ENCODE measurements at places on chromosomes 3 and 15. TPM values are rescaled to one million over a fixed set of nuclear protein-coding genes. Genes with fewer than 3 reads are reported as not detected.

- H3K27ac ChIP-seq, result no peak overlapping the region
- no peak overlapping the region for H3K4me3 ChIP-seq
- no peaks in the 10 kb centered on the region for H3K27me3 ChIP-seq
- no peaks in the 10 kb centered on the region for H3K4me1 ChIP-seq
- no peaks in the 10 kb centered on the region for H3K36me3 ChIP-seq
Observed at GRCh38 chr3:33831053-33831452, 32.6 kb downstream of the PDCD6IP start.

The SLC9C1 gene
- total RNA-seq, result not detected

DNA sequence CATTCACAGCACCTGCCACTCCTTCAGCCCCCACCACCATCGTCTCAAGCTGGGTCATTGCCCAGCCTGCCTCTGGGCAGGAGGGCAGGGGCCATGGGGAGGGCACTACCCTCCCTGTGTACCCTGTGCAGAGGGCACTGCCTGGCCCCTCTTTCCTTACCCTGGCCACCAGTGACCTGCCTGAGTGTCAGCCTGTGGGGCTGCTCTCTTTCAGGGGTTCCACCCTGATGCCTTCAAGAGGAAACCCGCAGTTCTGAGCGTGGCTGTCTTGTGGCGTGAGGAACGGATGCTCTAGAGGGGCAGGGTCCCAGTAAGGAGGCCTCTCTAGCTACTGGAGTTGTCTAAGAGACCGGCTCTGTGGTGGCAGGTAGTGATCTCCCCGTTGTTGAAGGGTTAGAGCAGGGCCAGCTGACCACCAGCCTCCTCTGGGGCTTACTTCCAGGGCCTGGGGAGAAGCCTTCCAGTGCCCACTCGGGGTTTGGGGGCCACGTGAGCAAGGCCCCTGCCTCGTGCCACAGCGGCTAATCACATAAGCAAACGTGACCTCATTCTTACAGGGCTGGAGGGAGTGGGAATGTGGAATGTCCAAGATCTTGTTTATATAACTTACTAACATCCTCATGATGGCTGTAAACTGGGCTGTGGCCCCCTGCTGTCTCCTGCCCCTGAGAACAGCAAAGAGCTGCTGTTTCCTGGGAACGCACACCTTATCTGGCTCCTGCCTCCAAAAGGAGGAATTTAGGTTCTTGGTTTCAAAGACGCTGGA, 31.4 kb upstream of the SEC13 start:
- no peak for DNase-seq
- no peaks in the 10 kb centered on the region for H3K4me1 ChIP-seq
- H3K36me3 ChIP-seq, result no peaks in the 10 kb centered on the region

DNA sequence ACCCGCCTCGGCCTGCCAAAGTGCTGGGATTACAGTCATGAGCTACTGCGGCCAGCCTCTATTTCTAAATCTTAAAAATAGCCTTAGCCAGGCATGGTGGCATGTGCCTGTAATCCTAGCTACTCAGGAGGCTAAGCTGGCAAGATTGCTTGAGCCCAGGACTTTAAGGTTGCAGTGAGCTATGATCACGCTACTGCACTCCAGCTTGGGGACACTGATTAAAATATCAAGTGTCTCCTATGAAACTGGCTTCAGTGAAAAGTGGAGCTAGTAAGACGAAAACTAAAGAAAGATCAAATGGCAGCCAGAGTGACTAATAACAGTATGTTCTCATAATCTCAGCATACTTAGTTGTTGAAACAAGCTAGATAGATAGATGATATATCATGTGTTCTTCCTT, 112.5 kb downstream of the STT3B start:
- H3K36me3 ChIP-seq, result no peaks in the 10 kb centered on the region
- no peak overlapping the region for H3K27ac ChIP-seq
- H3K4me3 ChIP-seq, result no peak overlapping the region
- H3K4me1 ChIP-seq, result no peaks in the 10 kb centered on the region

- no peaks in the 10 kb centered on the region for H3K27me3 ChIP-seq
- H3K36me3 ChIP-seq, result no peaks in the 10 kb centered on the region
- DNase-seq, result no peak
- H3K4me1 ChIP-seq, result no peaks in the 10 kb centered on the region
Observed at GRCh38 chr3:54283470-54283869, 161.1 kb downstream of the CACNA2D3 start.

DNA sequence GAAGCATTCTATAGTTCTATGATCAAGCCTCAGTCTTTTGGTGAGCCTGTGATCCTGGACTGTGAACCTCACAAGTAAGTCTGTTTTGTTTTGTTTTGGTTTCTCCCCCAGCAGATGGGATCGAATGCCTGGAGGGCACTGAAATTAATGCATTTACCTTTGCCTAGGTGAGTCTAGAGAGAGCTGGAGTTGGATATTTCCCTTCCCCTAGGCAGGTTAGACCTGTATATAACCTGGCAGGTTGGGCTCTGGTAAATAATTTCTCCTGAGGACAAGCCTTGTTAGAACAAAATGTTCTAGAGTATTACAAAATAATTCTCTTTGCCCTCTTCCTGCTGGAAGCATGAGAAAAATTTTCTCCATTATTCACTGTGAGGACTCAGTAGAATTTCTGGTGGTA, 211.9 kb downstream of the TPRG1 start:
- H3K4me3 ChIP-seq, result no peak overlapping the region
- DNase-seq, result no peak
- H3K4me1 ChIP-seq, result no peaks in the 10 kb centered on the region
- no peaks in the 10 kb centered on the region for H3K27me3 ChIP-seq
- no peak overlapping the region for H3K27ac ChIP-seq

GRCh38 chr3:146972726-146973125, 367.6 kb upstream of the PLSCR5 start:
- H3K4me1 ChIP-seq, result no peaks in the 10 kb centered on the region
- H3K4me3 ChIP-seq, result no peak overlapping the region
- no peaks in the 10 kb centered on the region for H3K27me3 ChIP-seq
- H3K36me3 ChIP-seq, result no peaks in the 10 kb centered on the region
- H3K27ac ChIP-seq, result no peak overlapping the region

DNA sequence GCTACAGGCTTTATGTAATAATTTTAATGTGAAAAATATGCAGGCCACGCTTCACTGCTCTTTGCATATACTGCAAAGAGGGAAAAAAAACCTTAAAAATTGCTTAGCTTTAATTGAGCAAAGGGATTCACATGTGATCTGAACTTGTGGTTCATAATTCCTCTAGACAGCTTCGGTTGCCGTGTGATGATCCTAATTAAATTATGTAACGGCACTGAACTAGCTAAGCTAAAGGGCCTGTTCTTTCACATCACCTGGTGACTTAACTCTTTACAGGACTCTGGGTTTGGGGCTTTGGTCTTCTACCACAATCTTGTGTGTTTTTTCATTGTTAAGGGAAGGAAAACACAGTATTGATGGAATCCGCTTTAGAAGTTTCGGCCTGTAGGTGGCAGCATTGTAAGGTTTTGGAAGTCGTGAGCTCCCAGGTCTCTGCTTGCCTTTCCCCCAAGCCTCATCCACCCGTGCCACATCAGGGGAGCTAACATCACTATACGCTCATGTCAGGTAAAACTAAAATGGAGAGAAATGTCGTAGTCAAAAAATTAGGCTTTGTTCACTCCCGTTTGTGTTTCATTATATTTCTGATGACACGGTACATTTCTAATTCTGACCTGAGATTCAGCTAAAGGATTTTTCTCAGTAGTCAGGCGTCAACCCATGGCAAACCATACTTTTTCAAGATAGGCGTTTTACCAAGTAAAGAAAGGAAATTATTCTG, 205.6 kb upstream of the DPH6 start:
- H3K27ac ChIP-seq, result no peak overlapping the region
- H3K27me3 ChIP-seq, result no peaks in the 10 kb centered on the region
- DNase-seq, result peak; percentile 75
- H3K4me1 ChIP-seq, result peaks cover 7% of the 10 kb centered on the region
- no peak overlapping the region for H3K4me3 ChIP-seq

The LTK gene
- not detected for total RNA-seq

DNA sequence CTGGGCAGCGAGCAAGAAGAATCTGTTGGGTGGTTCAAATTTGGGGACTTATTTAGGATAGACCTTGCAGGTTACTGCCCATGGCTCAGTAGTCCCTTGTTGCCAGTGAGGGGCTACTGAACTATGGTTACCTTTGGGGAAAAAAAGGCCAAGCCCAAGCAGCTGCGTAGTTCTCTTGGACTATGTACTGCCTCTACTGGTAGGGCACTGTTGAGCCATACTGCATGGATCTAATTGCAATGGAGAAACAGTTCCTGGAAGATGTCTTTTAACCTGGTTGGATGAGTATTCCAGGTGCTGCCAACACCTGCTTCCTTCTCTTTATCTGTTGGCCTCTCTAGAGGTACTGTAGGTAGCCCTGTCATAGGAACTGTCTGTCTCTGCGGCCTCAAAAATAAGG, 671.9 kb upstream of the CBLB start:
- no peaks in the 10 kb centered on the region for H3K27me3 ChIP-seq
- H3K36me3 ChIP-seq, result no peaks in the 10 kb centered on the region
- DNase-seq, result no peak
- H3K27ac ChIP-seq, result no peak overlapping the region

GRCh38 chr15:92149029-92149428, 244.7 kb upstream of the ST8SIA2 start:
- H3K27ac ChIP-seq, result no peak overlapping the region
- no peaks in the 10 kb centered on the region for H3K36me3 ChIP-seq
- DNase-seq, result no peak
- no peaks in the 10 kb centered on the region for H3K4me1 ChIP-seq
- H3K27me3 ChIP-seq, result no peaks in the 10 kb centered on the region

The CACNA1D gene
- total RNA-seq, result 20.4 TPM

The PPP1R14D gene
- total RNA-seq, result not detected

- DNase-seq, result peak; percentile 27
- H3K27me3 ChIP-seq, result no peaks in the 10 kb centered on the region
- H3K4me3 ChIP-seq, result no peak overlapping the region
- H3K27ac ChIP-seq, result no peak overlapping the region
- H3K36me3 ChIP-seq, result no peaks in the 10 kb centered on the region
Observed at GRCh38 chr15:65862682-65863081, 6.6 kb upstream of the RAB11A start.

- no peak overlapping the region for H3K27ac ChIP-seq
- H3K4me3 ChIP-seq, result no peak overlapping the region
- no peaks in the 10 kb centered on the region for H3K27me3 ChIP-seq
Observed at GRCh38 chr3:72418244-72418643, 430.0 kb downstream of the SHQ1 start.

The CORO2B gene
- total RNA-seq, result 1.0 TPM

GRCh38 chr3:125146626-125147490, 65.7 kb downstream of the SLC12A8 start:
- H3K4me3 ChIP-seq, result no peak overlapping the region
- DNase-seq, result peak; percentile 57
- no peaks in the 10 kb centered on the region for H3K36me3 ChIP-seq

The MUC20 gene
- total RNA-seq, result 21.8 TPM

The CAMK2N2 gene
- 1.6 TPM for total RNA-seq

The CPOX gene
- total RNA-seq, result 14.8 TPM

The ALG1L2 gene
- total RNA-seq, result not detected

GRCh38 chr3:133893683-133894352, 1.9 kb downstream of the RAB6B start:
- no peak overlapping the region for H3K4me3 ChIP-seq
- H3K36me3 ChIP-seq, result no peaks in the 10 kb centered on the region
- H3K4me1 ChIP-seq, result peaks cover 19% of the 10 kb centered on the region
- H3K27ac ChIP-seq, result no peak overlapping the region
- DNase-seq, result no peak

- peak; percentile 75 for DNase-seq
- H3K27ac ChIP-seq, result no peak overlapping the region
- H3K4me3 ChIP-seq, result no peak overlapping the region
- no peaks in the 10 kb centered on the region for H3K36me3 ChIP-seq
- H3K4me1 ChIP-seq, result peaks cover 4% of the 10 kb centered on the region
Observed at GRCh38 chr15:38683382-38684242, 119.0 kb upstream of the RASGRP1 start.

The ARL13B gene
- 10.5 TPM for total RNA-seq

The ISG20 gene
- 25.4 TPM for total RNA-seq

The SI gene
- total RNA-seq, result not detected

The CXCR6 gene
- total RNA-seq, result not detected

The MGLL gene
- 14.8 TPM for total RNA-seq

GRCh38 chr15:99485153-99485961, 80.4 kb upstream of the MEF2A start:
- H3K4me3 ChIP-seq, result no peak overlapping the region
- H3K27me3 ChIP-seq, result no peaks in the 10 kb centered on the region
- no peak overlapping the region for H3K27ac ChIP-seq
- DNase-seq, result no peak
- no peaks in the 10 kb centered on the region for H3K36me3 ChIP-seq
- peaks cover 13% of the 10 kb centered on the region for H3K4me1 ChIP-seq

DNA sequence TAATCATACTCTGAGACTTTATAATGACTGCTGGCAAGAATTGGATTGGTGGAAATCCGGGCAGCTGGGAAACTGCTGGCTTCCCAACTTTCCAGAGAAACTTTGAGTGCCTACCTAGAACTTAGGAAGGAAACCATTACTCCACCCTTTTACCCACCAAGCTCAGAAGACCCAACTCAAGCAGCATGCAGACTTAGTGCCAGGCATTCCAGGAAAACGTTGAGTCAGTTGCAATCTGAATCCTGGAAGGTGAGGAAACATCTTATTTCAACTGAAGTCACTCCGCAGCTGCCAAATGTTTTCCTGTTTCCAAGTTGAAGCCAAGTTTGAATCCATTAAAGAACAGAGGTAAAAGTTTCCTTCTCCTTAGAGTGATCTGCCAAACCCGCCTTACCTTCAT, 126.5 kb downstream of the ZNF385D start:
- peaks cover 6% of the 10 kb centered on the region for H3K4me1 ChIP-seq
- no peak overlapping the region for H3K27ac ChIP-seq
- H3K27me3 ChIP-seq, result no peaks in the 10 kb centered on the region
- H3K36me3 ChIP-seq, result no peaks in the 10 kb centered on the region
- no peak for DNase-seq

DNA sequence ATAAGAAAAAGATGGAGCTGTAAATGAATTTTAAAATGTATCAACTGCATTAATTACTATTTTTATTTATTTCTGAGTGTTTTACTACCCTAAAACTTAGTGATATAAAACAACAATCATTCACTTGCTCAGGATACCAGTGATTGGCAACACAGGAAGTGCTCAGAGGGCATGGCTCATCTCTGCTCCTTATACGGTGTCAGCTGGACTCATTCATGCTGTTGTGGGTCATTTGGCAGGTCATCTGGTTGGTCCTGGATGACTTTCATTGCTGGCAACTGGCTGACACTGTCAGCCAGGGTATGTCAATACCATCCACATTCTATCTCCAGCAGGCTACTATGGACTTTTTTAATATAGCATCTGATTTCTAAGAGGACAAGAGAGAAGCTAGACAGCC, 689.6 kb upstream of the NECTIN3 start:
- H3K4me3 ChIP-seq, result no peak overlapping the region
- no peaks in the 10 kb centered on the region for H3K27me3 ChIP-seq
- H3K36me3 ChIP-seq, result no peaks in the 10 kb centered on the region

- no peaks in the 10 kb centered on the region for H3K4me1 ChIP-seq
- no peaks in the 10 kb centered on the region for H3K27me3 ChIP-seq
- H3K27ac ChIP-seq, result no peak overlapping the region
- H3K4me3 ChIP-seq, result no peak overlapping the region
- DNase-seq, result no peak
Observed at GRCh38 chr15:77045985-77046384, 24.9 kb downstream of the TSPAN3 start.

The SOX2 gene
- total RNA-seq, result 1.3 TPM

GRCh38 chr3:35439663-35440062, 199.7 kb upstream of the ARPP21 start:
- no peaks in the 10 kb centered on the region for H3K36me3 ChIP-seq
- no peak overlapping the region for H3K27ac ChIP-seq
- no peaks in the 10 kb centered on the region for H3K27me3 ChIP-seq
- no peaks in the 10 kb centered on the region for H3K4me1 ChIP-seq
- no peak for DNase-seq

Measured in body of pancreas (tissue), 4 donors.